Progenitor cell of endocrine pancreas (in vitro differentiated cells): ENCODE measurements at places on chromosomes 7 and 10.
A peak's percentile ranks its signal among the peaks of the same experiment; 100 is the strongest.

DNA sequence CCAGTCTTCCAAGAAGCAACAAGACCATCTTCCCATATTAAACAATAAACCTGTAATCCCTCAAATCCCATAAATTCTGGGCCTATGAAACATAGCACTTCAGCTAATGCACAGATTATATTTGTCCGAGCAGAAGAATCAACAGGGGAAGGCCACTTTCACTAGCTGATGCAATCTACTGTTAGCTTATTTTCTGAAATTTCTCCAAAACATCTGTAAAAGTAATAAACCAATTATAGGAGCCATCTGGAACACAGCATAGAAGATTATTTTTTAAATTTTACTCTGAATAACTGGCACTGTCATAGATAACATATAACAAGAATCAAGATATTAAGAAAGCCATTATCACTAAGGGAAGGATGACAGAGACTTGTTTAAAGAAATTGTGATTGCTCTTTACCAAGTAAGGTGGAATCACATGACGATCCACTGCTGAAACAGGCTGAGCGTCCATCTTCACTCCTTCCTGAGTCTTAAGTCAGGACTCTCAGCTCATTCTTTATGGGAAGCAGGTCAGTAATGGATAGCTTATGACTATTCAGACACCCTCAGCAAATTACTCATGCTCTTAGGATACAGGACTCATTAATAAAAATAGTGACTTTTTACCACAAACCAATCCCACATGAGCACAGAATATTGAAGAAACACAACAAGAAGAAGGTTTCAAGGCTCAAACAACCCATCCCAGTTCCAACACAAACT lies 719.5 kb downstream of the XPNPEP1 start:
- no peak for DNase-seq

DNA sequence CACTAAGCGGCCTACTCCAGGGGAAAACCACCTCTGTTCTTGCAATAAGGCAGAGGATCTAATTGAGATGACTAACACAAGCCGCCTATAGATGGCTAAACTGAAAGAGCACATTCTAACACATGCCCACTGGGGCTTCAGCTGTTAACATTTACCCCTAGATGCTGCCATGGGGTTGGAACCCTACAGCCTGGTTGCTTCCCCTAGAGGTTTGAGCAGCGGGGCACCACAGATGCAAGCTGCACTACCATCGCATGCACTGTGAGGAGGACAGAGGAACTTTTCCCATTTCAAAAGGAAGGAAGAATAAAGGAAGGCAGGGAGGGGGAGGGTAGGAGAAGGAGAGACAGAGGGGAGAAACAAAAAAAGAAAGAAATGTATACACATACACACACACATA lies 465.8 kb upstream of the PCDH15 start:
- DNase-seq, result no peak

GRCh38 chr10:86535132-86535882 lies 13.7 kb upstream of the WAPL start:
- peak; percentile 43 for DNase-seq

GRCh38 chr10:24438800-24439199 lies 229.9 kb downstream of the KIAA1217 start:
- DNase-seq, result no peak

GRCh38 chr10:83165265-83165664 lies 974.0 kb upstream of the GHITM start:
- DNase-seq, result no peak

DNA sequence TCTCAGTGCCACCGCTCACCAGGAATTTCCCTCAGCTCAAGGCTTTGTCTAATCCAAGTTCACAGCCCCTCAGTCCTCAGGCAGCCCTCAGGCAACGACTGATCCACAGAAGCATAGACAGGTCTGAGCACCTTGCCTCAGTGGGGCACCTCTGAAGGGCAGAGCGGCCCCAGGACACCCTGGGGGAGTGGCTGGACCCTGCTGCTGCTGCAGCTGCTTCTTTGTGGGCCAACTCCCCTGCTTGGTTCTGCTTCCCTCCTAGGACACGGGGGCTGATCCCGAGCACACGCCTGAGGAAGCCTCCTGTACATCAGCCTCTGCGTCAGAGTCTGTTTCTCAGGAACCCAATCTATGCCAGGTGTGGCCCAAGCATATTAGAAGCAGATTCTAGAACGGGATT lies 16.2 kb downstream of the CUZD1 start:
- no peak for DNase-seq

DNA sequence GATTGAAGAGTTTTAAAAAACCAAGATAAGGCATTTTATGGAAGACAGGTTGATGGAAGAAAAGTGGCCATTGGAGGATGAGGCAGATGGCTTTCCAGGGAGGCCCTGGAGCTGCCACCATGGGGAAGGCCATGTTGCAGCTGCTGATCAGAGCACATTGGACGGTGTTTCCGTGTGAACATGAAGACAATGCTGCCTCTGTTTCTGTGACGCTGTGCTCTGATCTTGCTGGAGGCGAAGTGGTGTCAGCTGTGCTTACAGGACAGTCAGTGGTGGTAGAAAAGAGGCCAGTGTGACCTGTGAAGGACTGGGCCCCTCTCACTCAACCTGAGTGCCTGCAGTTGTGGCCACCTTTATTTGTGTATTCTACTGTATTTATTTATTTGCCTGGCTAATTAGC lies 132.9 kb downstream of the FAM204A start:
- DNase-seq, result no peak

DNA sequence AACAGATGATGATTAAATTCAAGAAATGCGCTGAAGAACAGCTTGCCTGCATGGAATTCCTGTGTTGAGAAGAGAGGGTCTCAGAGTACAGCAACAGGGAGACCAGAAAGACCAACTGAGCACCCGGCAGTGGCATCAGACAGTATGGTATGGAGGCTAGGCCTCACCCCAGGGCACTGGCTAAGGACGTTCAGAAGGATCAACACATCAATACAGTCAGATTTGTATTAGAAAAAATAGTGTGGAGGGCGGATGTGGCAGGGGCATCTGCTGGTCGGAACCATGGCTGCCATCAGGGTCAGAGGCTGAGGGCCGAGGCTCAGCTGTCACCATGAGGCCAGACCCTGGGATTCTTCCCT lies 142.1 kb downstream of the ADARB2 start:
- no peak for DNase-seq

GRCh38 chr7:134891262-134891695 lies 95.0 kb upstream of the AGBL3 start:
- peak; percentile 37 for DNase-seq

GRCh38 chr7:141704741-141705140 lies 2.8 kb upstream of the DENND11 start:
- DNase-seq, result no peak

DNA sequence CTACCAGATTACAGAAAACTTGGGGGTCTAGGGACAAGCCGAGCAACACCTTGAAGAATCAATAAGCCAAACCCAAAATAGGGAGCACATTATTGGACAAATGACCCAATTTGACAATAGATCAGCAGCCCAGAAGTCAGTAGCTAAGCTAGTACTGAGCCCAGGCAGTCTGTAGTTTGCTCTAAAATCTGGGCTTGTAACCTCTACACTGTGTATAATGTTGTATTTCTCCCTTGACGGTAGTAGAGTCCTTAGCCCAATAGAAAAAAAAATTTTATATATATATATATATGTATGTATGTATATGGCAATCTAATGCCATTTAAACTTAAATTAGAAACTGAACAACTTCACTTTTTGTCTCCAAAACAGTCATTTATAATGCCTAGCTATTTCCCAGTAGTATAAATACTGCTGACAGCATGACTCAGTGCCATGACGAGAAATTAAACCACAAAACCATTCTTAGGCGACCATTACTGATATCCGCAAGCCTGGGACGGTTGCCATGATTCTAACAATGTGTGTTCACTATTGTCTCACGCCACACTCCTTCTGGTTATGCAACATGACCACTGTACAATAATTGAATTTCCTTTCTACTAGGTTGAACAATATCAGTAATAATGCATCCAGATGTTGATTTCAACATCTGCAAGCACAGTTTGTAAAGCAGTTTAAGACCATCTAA lies 110.5 kb downstream of the IPMK start:
- no peak for DNase-seq

DNA sequence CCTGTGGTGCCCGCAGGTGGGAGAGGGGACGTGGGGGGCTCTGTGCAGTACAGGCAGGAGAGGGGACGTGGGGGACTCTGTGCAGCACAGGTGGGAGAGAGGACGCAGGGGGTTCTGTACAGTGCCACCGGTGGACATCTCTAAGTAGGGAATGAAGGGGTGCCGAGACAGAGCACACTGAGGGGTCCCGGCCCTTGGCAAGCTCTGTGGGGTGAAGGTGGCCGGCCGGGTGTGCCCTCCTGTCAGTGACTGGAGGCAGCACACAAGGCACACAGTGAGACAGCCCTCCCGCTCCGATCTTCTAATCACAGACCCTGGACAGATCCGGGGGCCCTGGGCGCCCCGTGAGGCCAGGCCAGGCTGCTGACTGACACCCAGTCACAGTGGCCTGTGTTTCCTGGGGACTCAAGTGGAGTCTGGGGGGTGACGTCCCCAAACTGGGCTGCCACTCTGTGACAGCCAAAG lies 11.2 kb downstream of the GPR146 start:
- no peak for DNase-seq

DNA sequence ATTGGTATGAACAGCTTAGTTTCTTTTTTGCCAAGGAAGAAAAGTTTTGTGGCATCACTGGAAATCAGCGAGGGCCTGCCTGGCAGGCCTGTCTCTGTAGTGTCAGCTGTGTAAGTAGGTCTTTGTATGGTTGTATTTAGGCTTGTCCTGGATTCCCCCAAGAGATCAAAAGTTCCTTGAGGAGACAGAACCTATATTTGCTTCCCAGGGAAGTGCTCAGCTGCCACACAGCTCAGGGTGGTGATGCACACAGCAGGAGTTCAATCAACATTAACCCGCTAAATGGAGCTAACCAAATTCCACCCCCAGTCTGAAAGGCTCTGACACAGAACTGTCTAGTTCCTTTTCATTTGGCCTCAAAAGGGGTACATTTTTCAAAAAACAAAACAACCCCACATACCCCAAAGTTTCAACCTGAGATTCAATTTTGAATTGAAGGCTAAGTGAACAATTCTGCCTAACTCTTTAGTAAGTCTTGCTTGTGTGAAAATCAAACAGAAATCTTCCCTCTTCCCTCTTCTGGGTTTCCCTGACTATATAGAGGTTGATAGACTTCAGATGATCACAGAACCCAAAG lies 124.4 kb downstream of the CLEC2L start:
- DNase-seq, result no peak

DNA sequence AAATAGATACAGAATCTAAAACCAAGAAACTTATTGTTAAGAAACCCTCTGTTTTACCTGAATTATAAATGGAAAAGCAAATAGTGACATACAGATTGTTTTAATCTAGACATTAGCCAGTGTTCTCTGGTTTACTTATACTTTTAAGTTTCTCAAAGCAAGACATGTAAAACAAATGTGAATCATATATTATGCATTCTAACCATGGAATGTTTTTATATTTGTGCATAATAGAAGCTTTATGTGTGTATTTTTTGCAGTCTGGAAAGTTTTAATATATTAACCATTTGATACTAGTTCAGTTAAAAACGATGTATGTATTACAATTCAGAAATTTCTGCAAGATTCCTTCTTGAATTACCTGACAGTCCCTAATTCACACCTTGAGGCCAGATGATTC lies 150.6 kb upstream of the TMEM72 start:
- DNase-seq, result no peak

DNA sequence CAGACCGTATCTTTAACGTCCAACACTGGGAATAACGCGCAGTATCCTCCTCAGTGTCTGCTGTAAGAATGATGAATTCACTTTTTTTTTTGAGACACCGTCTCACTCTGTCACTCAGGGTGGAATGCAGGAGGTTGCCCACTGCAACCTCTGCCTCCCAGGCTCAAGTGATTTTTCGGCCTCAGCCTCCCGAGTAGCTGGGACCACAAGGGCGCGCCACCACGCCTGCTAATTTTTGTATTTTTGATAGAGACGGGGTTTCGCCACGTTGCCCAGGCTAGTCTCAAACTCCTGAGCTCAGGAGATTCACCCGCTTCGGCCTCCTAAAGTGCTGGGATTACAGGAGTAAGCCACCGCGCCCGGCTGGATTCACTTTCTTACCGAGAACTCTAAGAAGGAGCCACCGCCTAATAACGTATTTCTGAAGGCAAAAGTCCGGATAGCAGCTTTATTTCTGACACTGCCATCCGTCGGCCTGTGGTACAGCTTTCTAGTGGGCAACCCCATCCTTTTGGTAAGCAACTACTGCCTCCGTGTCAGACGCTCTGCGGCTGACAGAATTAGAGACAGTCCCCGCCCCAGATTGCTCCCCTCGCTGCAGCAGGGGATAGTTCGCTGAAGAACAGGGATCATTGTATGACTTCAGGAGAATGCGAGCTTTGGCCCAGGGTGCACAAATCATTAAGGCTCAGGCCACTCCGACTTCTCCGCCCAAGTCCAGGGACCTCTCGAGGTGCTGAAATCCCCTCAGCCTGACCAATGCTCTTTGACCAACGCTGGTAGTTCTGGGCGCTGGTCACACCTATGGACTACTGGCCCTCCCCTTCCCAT lies 662 bp downstream of the POLR3A start:
- no peak for DNase-seq

GRCh38 chr10:79162861-79163665 lies 94.3 kb downstream of the ZMIZ1 start:
- no peak for DNase-seq

GRCh38 chr7:105210721-105211205 lies 178.0 kb downstream of the SRPK2 start:
- no peak for DNase-seq

DNA sequence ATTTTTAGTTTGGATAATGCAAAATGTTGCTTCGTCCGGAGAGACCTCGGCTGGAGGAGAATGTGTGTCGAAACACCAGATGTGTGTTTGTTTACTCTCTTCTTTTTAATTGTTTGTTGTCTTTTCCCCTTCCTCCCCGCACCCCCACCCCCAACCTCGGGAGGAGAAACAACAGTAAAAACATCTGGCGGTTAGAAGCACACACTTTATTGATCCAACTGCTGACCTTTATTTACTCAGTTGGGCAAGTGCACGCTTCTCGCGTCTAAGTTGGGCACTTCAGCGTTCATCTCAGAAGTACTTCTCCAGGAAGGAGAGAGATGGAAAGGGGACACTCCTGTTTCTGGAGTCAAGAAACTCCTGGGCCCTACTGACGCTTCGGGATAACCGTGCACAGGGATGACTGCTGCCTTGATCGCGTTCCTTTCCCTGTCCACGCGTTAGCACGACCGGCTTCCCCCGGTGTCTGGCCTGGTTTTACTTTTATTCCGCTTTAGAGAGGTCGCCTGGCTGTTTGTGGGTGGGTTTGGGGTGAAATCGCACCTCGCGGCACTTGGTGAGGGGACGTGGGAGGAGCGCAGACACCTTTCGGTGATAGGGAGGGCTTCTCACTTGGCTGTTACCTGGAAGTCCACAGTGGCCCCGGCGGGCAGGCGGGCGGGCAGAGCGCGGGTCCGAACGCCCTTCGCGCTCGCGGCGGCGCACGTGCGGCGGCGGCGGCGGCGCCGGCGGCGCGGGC lies 168.3 kb upstream of the PPP1R3A start:
- no peak for DNase-seq

DNA sequence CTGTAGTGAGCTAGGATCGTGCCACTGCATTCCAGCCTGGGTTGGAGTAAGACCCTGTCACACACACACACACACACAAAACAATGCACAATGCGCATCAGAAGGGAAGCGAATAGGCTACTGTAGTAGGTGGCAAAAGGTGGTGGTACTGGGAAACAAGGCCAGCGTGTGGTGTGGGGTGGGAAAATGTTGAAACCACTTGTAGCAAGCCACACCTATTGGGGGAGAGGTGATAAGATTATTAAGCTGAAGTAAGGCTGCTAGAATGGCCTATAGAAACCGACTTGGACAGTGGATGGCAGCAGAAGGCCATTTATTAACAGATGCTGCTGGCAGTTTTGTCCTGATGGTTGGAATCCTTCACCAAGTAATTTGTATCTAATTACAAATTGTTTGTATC lies 7.2 kb upstream of the CHCHD1 start:
- no peak for DNase-seq

GRCh38 chr10:84925495-84925894 lies 597.1 kb downstream of the CCSER2 start:
- no peak for DNase-seq
